ENCODE measurements at places on chromosomes 1 and 21. TPM values are rescaled to one million over a fixed set of nuclear protein-coding genes. Genes with fewer than 3 reads are reported as not detected.

Gene MPZ
- 3.5 TPM for polyA plus RNA-seq

Gene FMO2
- polyA plus RNA-seq = 1.1 TPM

Gene ZNF683
- not detected for polyA plus RNA-seq

Gene CLDN17
- polyA plus RNA-seq = not detected

Gene CCDC185
- 0.08 TPM for polyA plus RNA-seq

Gene C1orf146
- 0.37 TPM for polyA plus RNA-seq

Gene HUNK
- 18.1 TPM for polyA plus RNA-seq

Gene S100A8
- 3.4 TPM for polyA plus RNA-seq

Gene REG4
- polyA plus RNA-seq = 0.52 TPM

Gene SPRR3
- polyA plus RNA-seq = not detected

Gene TMEM82
- 3.2 TPM for polyA plus RNA-seq

Gene PGBD5
- 5.8 TPM for polyA plus RNA-seq

Gene TSSK3
- polyA plus RNA-seq = 7.4 TPM

Gene SH2D2A
- polyA plus RNA-seq = 0.52 TPM

Gene EPS8L3
- polyA plus RNA-seq = 0.86 TPM

Gene BEST4
- 0.96 TPM for polyA plus RNA-seq

Gene ZFP69B
- 7.8 TPM for polyA plus RNA-seq

Gene SOX13
- polyA plus RNA-seq = 49.9 TPM

Gene SLC22A15
- polyA plus RNA-seq = 7.1 TPM

Gene KRTAP7-1
- not detected for polyA plus RNA-seq

Gene SPAG17
- 15.2 TPM for polyA plus RNA-seq

Gene SLC30A10
- 0.23 TPM for polyA plus RNA-seq

Gene PLD5
- 1.2 TPM for polyA plus RNA-seq

All from left kidney (tissue), 8 donors.